ENCODE measurements at places on chromosomes 4 and X.

DNA sequence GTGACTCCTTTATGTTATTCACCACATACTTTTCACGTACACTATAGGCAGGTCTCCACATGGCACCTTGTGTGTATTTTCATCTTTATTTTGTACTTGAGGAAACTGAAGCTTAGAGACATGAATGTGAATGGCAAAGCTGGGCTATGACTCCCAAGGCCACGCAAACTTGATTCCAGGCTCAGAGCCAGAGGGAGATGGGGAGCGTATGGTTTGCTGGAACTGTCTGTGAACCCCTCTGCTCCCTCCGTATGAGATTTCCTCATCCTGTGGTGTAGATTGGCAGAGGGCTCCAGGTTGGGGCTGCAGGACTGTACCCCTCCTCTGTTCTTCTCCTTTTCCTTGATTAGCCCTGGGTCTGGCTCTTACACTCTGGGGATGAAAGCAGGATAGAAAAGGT is 16.1 kb upstream of the STARD8 start:
- no peak for DNase-seq

DNA sequence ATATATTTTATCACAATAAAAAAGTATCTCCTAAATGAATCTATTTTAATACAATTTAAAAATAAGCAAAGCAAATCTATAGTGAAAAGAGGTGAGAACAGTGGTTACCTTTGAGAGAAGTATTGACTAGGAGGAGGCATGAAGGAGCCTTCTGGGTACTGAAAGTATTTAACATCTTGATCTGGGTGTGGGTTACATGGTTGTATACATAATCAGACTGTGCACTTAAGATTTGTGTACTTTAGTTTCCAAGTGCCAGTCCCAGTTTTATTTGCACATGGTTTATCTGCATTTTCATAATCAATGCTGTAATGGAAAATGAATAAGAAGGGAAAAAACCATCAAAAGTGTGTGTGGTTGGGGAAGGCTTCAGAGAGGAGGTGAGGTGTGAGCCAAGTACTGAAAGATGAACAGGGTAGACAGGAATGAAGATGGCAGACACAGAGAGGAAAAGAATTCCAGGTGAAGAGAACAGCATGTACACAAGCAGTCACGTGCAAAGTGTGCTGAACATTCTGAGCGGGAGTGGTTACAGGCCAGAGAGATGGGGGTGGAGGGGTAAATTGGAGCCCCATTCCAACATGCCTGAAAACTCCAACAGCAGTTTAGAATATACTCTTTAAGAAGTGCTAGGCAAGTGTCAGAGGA is 14.6 kb downstream of the MAP7D2 start:
- no peak for DNase-seq

GRCh38 chrX:147174591-147174990 is 360.0 kb upstream of the CXorf51A start:
- DNase-seq: no peak

GRCh38 chr4:84231539-84232055 is 267.5 kb downstream of the NKX6-1 start:
- DNase-seq: no peak

DNA sequence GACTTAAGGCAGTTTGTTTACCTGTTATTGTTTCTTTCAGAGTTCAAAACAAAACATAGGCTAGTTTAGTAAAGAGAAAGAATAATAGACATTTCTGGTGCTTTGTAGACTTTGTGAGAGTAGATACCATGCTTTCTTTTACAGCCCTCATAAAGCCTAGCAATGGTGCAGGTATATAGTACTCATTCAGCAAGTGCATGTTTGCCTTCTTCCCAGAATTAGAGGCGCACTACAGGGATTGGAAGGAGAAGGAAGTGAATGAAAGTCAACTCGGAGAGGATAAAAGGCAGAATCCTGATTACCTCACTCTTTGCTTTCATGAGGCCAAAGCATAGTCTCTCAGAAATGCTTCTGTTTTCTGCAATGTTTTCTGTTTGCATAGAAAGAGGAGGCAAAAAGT is 43.1 kb upstream of the FHDC1 start:
- DNase-seq: no peak

DNA sequence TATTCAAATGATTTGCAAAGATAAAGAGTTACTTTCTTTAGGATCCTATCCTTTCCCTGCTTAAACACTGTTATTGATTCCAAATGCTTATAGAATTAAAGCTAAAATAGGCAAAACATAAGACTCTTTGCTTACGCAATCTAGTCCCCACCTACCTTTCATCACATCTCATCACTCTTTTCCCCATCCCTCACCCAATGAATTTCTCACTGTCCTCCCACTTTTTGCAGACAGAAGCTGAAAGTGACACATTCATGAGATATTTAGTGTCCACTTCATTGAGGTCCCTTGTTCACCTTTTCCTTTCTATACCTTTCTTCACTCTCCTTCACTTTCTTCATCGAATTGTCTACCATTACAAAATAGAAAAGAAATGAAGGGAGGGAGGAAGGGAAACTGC is 424 bp downstream of the SATL1 start:
- DNase-seq: no peak

Data from cortex of kidney (tissue), 1 donor.